ENCODE measurements at places on chromosomes 6 and 20.

- no peak for DNase-seq
Measured at GRCh38 chr6:89034586-89035251, 45.8 kb upstream of the PNRC1 start.

- DNase-seq: no peak
Measured at GRCh38 chr6:158290659-158291058, 21.6 kb upstream of the TULP4 start.

DNA sequence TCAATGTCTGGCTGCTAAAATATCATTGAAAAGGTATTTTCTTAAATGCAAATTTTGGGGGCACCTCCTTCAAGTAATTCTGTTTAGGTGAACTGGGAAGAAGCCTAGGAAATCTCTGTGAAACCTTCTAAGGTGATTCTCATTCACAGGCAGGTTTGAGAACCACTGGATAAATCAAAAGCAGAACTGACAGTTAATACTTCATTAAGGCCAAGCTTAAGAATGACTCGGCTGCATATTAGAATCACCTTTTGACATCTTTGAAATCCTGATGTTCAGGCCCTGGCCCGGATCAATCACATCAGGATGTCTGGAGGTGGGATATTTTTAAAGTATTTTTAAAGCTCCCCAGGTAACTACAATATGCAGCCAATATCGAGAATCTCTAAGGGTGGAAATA is 50.6 kb downstream of the FKBP1C start:
- DNase-seq: no peak

DNA sequence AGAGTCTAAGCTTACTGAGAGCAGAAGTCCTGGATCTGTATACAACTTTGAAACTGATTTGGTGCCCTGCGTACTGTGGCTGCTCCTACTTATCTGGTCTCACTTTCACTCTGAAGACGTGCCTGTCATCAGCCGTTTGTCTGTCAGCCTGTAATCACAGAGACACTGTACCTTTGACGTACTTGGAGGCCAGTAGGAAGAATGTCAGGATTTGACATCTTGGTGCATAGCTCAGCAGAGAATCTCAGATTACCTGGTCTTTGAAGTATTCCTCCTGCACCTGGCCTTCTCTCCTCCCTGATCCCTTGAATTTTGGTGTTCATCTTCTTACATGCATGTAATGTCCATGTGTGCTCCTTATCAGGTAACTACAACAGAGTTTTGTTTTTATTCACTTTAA is 37.7 kb downstream of the DSE start:
- no peak for DNase-seq

DNA sequence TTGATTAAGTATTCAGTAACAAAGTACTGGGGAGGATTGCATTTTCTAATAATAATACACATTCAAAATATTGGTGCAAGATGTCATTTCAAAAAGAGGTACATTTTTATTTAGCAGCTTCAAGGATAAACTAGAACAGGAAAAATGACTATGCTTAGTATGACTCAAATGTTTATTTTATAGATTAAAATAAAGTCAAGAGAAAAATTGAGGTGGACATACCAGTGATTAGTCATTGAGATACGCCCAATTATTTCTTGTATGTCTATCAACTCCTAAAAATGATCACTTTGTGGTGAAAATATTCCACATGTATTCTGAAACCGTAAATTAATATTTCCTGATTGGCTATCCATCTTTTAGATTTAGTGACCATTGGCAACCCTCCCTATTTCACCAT is 96.7 kb downstream of the PHF3 start:
- no peak for DNase-seq

- DNase-seq: peak; percentile 63
Measured at GRCh38 chr6:143125455-143125854, 64.8 kb downstream of the AIG1 start.

Data from fibroblast of skin of left biceps (primary cell).